Stimulated activated CD8-positive, alpha-beta memory T cell treated with anti-CD3 and anti-CD28 coated beads, Interleukin-4, amount 100 ng/mL, for 1 hour (primary cell): ENCODE measurements at places on chromosomes 1 and 21.

GRCh38 chr1:177703888-177704446 lies 265.9 kb downstream of the SEC16B start:
- DNase-seq: no peak

DNA sequence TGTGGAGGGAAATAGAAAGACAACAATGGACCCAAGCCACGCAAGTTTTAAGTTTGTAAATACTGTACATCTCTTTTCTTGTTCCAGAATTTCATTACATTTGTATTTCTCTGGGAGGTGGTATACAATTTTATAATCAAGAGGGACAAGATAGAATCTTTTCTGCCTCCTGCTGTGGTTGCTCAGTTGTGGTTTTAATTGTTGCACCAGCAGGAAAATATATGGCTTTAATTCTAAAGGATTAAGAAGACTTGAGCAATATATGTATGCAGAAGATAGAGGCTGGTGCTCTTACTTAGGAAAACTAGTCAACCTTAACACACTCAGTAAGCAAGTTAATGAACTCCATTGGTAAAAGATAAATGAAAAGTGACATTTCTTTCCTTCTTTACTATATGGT lies 19.8 kb upstream of the ASB17 start:
- DNase-seq: no peak

- DNase-seq: no peak
These were observed 8.0 kb upstream of the MACF1 start for GRCh38 chr1:39196244-39197215.

- no peak for DNase-seq
These were observed 38.3 kb downstream of the BEND5 start for GRCh38 chr1:48738356-48738755.

- no peak for DNase-seq
These were observed 5.3 kb downstream of the KRTAP10-1 start for GRCh38 chr21:44534688-44535087.

- no peak for DNase-seq
These were observed 133.3 kb downstream of the XPR1 start for GRCh38 chr1:180765151-180765550.

- DNase-seq: no peak
These were observed 17.0 kb upstream of the CSF1 start for GRCh38 chr1:109893532-109894171.
